Panc1 (cell line): ENCODE measurements at places on chromosomes 13 and 19. TPM values are rescaled to one million over a fixed set of nuclear protein-coding genes. Genes with fewer than 3 reads are reported as not detected.

DNA sequence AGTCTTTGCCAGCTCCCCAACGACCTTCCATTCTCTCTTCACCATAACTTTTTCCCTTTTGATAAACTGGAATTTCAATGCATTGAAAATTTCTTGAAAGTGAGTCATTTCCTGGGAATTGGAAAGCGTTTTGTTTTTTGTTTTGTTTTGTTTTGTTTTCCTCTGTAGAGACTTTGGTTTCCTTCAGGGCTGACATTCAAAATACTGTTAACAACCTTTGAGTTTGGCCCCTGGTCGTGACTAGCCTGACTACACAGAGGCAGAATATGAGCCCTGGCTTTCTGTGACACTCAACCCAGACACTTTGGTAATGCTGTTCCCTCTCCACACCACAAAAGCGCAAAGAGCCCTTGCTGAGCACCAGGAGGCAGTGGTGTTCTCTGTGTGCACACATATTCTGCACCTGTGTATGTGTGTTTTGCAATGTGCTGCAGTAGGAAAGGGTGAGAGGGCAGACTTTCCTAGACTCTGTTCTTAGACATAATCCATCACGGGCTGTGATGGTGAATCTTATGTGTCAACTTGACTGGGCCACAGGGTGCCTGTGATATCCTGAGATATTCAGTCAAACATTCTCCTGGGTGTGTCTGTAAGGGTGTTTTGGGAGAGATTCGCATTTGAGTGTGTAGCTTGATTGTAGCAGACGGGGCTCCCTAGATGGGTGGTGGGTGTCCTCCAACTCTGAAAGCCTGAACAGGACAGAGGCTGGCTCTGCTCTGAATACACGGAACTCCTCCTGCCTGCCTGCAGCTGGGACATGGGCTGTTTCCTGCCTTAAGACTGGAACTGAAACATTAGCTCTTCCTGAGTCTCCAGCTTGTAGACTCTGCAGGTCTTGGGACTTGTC is 29.5 kb upstream of the ANKRD10 start:
- no peak overlapping the region for H3K4me3 ChIP-seq
- peaks cover 4% of the 10 kb centered on the region; the same call in 1 of the 2 replicates for H3K4me1 ChIP-seq
- DNase-seq: peak; percentile 38

- no peaks in the 10 kb centered on the region for H3K27me3 ChIP-seq
- H3K4me1 ChIP-seq: no peaks in the 10 kb centered on the region
- DNase-seq: no peak
- no peak overlapping the region for H3K4me3 ChIP-seq
- H3K27ac ChIP-seq: no peak overlapping the region
These were observed 30.3 kb downstream of the TDRD3 start for GRCh38 chr13:60427285-60427684.

GRCh38 chr19:7694499-7694898 is 7.4 kb downstream of the FCER2 start:
- DNase-seq: no peak
- no peaks in the 10 kb centered on the region for H3K36me3 ChIP-seq
- H3K27me3 ChIP-seq: peaks cover 2% of the 10 kb centered on the region; the same call in 1 of the 2 replicates
- H3K4me1 ChIP-seq: no peaks in the 10 kb centered on the region

- no peak overlapping the region for H3K27ac ChIP-seq
- no peaks in the 10 kb centered on the region for H3K4me1 ChIP-seq
These were observed 330.1 kb downstream of the TDRD3 start for GRCh38 chr13:60727140-60727539.

Gene F10
- 0.18 TPM for total RNA-seq

Gene UGGT2
- total RNA-seq: 22.9 TPM

Gene PSG2
- not detected for total RNA-seq

Gene ZNF230
- total RNA-seq: 4.2 TPM

DNA sequence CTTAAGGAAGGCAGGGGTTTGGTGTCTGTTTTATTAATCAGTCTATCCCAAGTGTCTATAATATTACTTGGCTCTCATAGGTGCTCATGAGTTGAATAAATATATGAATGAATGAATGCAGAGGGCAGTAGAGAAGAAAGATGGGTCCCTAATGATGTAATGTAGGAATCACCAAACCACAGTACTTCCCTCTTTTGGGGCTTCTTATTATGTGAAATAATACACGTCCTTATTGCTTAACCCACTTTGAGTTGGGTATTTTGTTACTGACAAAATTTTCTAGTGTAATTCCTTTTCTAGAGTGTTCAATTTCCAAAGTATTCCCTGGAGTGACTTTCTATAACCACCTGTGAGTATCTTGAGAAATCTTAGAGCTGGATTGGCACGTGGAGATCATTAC is 13.2 kb downstream of the KLK5 start:
- no peak overlapping the region for H3K4me3 ChIP-seq
- H3K4me1 ChIP-seq: no peaks in the 10 kb centered on the region
- H3K27me3 ChIP-seq: no peaks in the 10 kb centered on the region
- H3K36me3 ChIP-seq: no peaks in the 10 kb centered on the region
- no peak overlapping the region for H3K27ac ChIP-seq
- no peak for DNase-seq

- H3K4me1 ChIP-seq: 0 out of 2 replicates have a peak, but pooled peaks cover 3% of the 10 kb centered on the region
- no peak overlapping the region for H3K4me3 ChIP-seq
- no peaks in the 10 kb centered on the region for H3K36me3 ChIP-seq
- DNase-seq: peak; percentile 30
- no peak overlapping the region for H3K27ac ChIP-seq
These were observed 61.4 kb downstream of the RFX2 start for GRCh38 chr19:6048793-6049405.

- H3K4me3 ChIP-seq: no peak overlapping the region
- DNase-seq: no peak
- peaks cover 2% of the 10 kb centered on the region; the same call in 1 of the 2 replicates for H3K36me3 ChIP-seq
- no peaks in the 10 kb centered on the region for H3K27me3 ChIP-seq
- no peak overlapping the region for H3K27ac ChIP-seq
- H3K4me1 ChIP-seq: no peaks in the 10 kb centered on the region
These were observed 27.1 kb downstream of the ZNF724 start for GRCh38 chr19:23222998-23223652.

Gene IGFL2
- not detected for total RNA-seq

- H3K27ac ChIP-seq: no peak overlapping the region
- H3K27me3 ChIP-seq: no peaks in the 10 kb centered on the region
- no peaks in the 10 kb centered on the region for H3K36me3 ChIP-seq
These were observed 134.3 kb downstream of the KDM4B start for GRCh38 chr19:5103061-5103701.

- H3K36me3 ChIP-seq: no peaks in the 10 kb centered on the region
- DNase-seq: no peak
- H3K4me3 ChIP-seq: no peak overlapping the region
- no peaks in the 10 kb centered on the region for H3K27me3 ChIP-seq
These were observed 445.5 kb downstream of the EFNB2 start for GRCh38 chr13:106090001-106090400.

Gene AMER2
- total RNA-seq: not detected

GRCh38 chr13:39900106-39900750 is 244.8 kb downstream of the COG6 start:
- no peaks in the 10 kb centered on the region for H3K27me3 ChIP-seq
- H3K27ac ChIP-seq: no peak overlapping the region
- H3K4me3 ChIP-seq: no peak overlapping the region
- H3K36me3 ChIP-seq: no peaks in the 10 kb centered on the region
- no peaks in the 10 kb centered on the region for H3K4me1 ChIP-seq

GRCh38 chr19:4295972-4296771 is 6.0 kb downstream of the TMIGD2 start:
- no peaks in the 10 kb centered on the region for H3K4me1 ChIP-seq
- no peak overlapping the region for H3K27ac ChIP-seq
- H3K36me3 ChIP-seq: no peaks in the 10 kb centered on the region

DNA sequence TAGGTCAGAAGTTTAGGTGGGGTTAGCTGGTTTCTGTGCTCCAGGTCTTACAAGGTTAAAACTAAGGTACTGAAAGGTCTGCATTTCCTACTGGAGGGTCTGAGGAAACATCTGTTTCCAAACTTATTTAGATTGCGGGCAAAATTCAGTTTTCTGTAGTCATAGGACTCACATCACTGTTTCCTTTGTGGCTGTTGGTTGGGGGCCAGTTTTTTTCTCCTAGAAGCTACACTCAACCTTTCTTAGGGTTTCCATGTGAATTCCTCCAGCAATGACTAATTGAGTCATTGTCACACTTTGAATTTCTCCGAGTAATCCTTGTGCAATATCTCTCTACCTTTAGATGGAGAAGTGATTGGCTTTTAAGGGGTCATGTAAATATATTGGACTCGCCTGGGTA is 773.4 kb upstream of the SLITRK1 start:
- no peak for DNase-seq
- H3K27me3 ChIP-seq: no peaks in the 10 kb centered on the region
- H3K27ac ChIP-seq: no peak overlapping the region
- no peaks in the 10 kb centered on the region for H3K36me3 ChIP-seq

GRCh38 chr13:113835461-113836270 is 28.2 kb downstream of the GAS6 start:
- H3K36me3 ChIP-seq: no peaks in the 10 kb centered on the region
- H3K4me3 ChIP-seq: no peak overlapping the region
- DNase-seq: no peak
- peaks cover 56% of the 10 kb centered on the region for H3K4me1 ChIP-seq
- no peaks in the 10 kb centered on the region for H3K27me3 ChIP-seq
